ENCODE measurements at places on chromosomes 5 and 9. TPM values are rescaled to one million over a fixed set of nuclear protein-coding genes. Genes with fewer than 3 reads are reported as not detected.
A peak's percentile ranks its signal among the peaks of the same experiment; 100 is the strongest.

The IFNA21 gene
- total RNA-seq: not detected

The ANKRD31 gene
- total RNA-seq: 0.26 TPM

The WWC1 gene
- total RNA-seq: not detected

The RGS7BP gene
- not detected for total RNA-seq

The NR5A1 gene
- not detected for total RNA-seq

The PIP5KL1 gene
- 1.8 TPM for total RNA-seq

The CCDC171 gene
- 2.9 TPM for total RNA-seq

The FCN2 gene
- total RNA-seq: not detected

GRCh38 chr5:151208481-151208914 lies 15.4 kb downstream of the CCDC69 start:
- H3K36me3 ChIP-seq: peaks cover 25% of the 10 kb centered on the region
- no peak for DNase-seq
- no peaks in the 10 kb centered on the region for H3K27me3 ChIP-seq
- H3K4me3 ChIP-seq: no peak overlapping the region
- peaks cover 65% of the 10 kb centered on the region for H3K4me1 ChIP-seq

DNA sequence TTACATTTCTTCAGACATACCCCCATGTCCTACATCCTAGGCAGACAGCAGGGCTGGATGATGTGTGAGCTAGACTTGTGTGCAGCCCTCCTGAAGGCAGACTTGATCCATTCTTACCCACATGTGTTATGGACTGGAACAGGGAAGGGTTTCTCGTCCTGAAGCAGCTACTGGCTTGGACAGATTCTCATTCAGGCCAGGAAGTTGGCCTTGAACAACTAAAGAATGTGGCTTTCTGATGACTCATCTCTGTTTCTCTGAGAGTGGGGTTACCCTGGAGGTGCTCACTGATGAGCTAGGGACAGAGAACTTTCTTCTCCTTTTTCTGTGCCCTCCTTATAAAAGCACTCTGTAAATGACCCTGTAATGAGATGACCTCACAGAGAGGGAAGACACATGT lies 246.5 kb downstream of the PCSK5 start:
- H3K4me3 ChIP-seq: no peak overlapping the region
- no peaks in the 10 kb centered on the region for H3K36me3 ChIP-seq
- H3K27me3 ChIP-seq: no peaks in the 10 kb centered on the region

- no peak overlapping the region for H3K27ac ChIP-seq
- H3K27me3 ChIP-seq: peaks cover 31% of the 10 kb centered on the region
- peaks cover 1% of the 10 kb centered on the region for H3K36me3 ChIP-seq
- no peak for DNase-seq
Observed at GRCh38 chr5:180069589-180070247, 1.8 kb downstream of the RNF130 start.

- H3K27ac ChIP-seq: no peak overlapping the region
- no peak overlapping the region for H3K4me3 ChIP-seq
- peaks cover 2% of the 10 kb centered on the region for H3K4me1 ChIP-seq
Observed at GRCh38 chr9:37913480-37914153, 9.7 kb upstream of the SLC25A51 start.

DNA sequence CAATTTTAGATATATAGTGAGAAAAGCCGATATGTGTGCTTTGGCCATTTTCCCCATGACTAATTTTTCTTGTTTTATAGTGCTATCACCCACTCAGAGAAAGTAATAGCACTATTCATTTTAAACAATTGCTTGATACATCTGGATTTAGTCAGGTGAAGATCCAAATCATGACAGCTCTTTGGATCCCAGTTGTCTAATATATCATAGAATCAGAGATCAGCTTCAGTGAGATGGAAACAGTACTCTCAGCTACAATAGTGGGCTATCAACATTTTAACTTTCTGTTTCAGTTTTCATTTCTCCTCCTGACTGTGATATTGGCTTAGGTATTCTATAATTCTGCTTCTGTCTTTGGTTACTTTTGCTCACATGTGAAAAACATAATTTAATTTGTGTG lies 38.7 kb downstream of the VCAN start:
- DNase-seq: no peak
- H3K36me3 ChIP-seq: no peaks in the 10 kb centered on the region
- peaks cover 8% of the 10 kb centered on the region for H3K4me1 ChIP-seq
- peaks cover 6% of the 10 kb centered on the region for H3K27me3 ChIP-seq

DNA sequence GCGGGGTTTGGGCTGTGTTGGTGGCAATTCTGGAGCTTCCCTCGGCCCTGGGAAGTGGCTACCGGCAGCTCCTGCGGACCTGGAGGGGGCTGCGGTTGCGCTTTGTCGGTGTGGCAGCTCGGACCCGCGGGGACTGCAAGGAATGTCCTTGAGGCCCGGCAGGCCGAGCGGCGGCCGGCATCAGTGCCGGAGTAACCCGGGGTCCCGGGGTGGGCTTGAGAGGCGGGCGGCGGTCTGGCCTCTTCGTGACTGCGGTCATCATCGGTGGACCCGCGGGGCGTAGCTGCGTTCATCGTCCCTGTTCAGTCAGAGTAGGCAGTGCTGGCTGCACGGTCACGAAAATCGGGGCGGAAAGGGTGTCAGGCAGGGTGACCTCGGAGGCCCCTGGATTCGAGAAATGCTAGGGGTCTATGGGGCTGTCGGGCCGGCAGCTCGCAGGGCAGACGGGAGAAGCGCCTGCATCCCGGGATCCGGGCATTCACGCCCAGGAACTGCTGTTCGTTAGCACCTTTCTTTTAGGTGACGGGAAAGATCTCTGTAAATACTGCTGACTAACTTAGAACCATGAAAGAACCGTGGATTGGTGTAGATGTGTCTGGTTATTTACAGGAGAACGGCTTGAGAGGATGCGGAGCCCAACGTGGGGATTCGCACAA lies 474 bp downstream of the HMGCR start:
- peak; percentile 66 for DNase-seq
- no peak overlapping the region for H3K27ac ChIP-seq
- no peaks in the 10 kb centered on the region for H3K27me3 ChIP-seq
- no peak overlapping the region for H3K4me3 ChIP-seq
- peaks cover 37% of the 10 kb centered on the region for H3K4me1 ChIP-seq

GRCh38 chr9:98240475-98240874 lies 15.0 kb downstream of the TBC1D2 start:
- no peak for DNase-seq
- no peaks in the 10 kb centered on the region for H3K27me3 ChIP-seq
- no peaks in the 10 kb centered on the region for H3K36me3 ChIP-seq
- no peak overlapping the region for H3K27ac ChIP-seq

DNA sequence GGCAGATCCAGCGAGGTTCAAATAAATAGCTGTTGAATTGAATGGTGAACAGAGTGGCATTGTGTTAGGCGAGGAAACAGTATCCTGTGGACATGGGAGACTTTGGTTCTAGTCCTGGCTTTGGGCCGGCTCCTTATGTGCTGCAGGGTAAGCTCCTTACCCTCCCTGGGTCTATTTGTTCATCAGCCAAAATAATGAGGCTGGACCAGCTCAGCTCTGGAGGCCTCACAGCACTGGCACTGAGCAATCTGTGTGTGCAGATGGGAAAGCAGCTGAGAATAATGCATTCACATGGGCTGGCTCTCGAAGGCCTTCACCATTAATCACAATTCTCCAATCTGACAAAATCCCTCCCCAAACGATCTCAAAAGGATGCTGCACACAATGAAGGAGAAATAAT lies 81.9 kb downstream of the APBA1 start:
- no peak overlapping the region for H3K4me3 ChIP-seq
- H3K27ac ChIP-seq: no peak overlapping the region
- peaks cover 4% of the 10 kb centered on the region for H3K27me3 ChIP-seq
- no peak for DNase-seq

- no peaks in the 10 kb centered on the region for H3K36me3 ChIP-seq
- DNase-seq: peak; percentile 34
- H3K4me3 ChIP-seq: no peak overlapping the region
- H3K27ac ChIP-seq: no peak overlapping the region
- H3K27me3 ChIP-seq: no peaks in the 10 kb centered on the region
Observed at GRCh38 chr9:114037961-114038723, 40.0 kb downstream of the AMBP start.

DNA sequence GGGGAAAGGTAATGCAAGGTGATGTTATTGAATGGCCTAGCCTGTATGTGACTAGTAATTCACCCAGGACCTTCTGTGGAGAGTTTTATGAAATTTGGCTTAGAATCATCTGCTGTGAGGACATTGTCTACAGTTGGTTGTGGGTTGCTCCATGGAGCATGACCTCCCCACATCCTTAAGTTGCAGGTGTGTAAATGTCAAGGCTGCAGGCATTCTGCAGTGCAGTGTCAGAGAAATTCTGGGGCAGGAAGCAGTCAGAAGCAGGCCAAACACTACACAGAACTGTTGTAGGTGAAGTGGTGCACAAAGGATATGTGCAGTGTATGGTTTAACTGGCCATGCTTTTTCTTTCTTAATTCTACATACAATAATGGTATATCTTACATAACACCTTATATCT lies 588.3 kb downstream of the EBF1 start:
- H3K27me3 ChIP-seq: no peaks in the 10 kb centered on the region
- peaks cover 9% of the 10 kb centered on the region for H3K4me1 ChIP-seq
- no peaks in the 10 kb centered on the region for H3K36me3 ChIP-seq
- no peak overlapping the region for H3K27ac ChIP-seq
- no peak for DNase-seq

- no peaks in the 10 kb centered on the region for H3K36me3 ChIP-seq
- H3K27me3 ChIP-seq: no peaks in the 10 kb centered on the region
- H3K4me3 ChIP-seq: no peak overlapping the region
- no peak overlapping the region for H3K27ac ChIP-seq
- H3K4me1 ChIP-seq: no peaks in the 10 kb centered on the region
Observed at GRCh38 chr9:135698767-135699166, 514 bp downstream of the SOHLH1 start.

- H3K27me3 ChIP-seq: no peaks in the 10 kb centered on the region
- peaks cover 78% of the 10 kb centered on the region for H3K4me1 ChIP-seq
- H3K36me3 ChIP-seq: peaks cover 55% of the 10 kb centered on the region
- peak overlapping the region; percentile 99 for H3K27ac ChIP-seq
Observed at GRCh38 chr5:132454361-132454760, 36.2 kb downstream of the IRF1 start.

DNA sequence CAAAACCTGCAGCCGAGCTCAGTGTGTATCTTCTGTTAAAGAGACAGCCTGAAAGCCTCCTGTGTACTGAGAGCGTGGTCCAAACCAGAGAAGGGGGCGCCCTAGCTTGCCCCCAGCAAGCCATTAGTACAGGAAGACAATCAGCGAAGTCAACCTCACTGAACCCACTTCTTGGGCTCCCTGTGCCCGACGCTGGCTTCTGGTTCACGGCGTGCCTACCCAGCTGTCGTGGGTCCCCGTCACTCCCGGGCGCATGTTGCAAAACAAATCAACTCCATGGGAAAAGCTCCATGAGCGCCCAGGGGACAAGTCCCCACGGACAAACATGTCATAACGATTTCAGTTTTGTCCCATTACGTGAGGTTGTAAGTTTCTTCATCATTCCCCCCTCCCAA lies 326.9 kb downstream of the SH3GL2 start:
- peaks cover 24% of the 10 kb centered on the region for H3K27me3 ChIP-seq
- no peak overlapping the region for H3K4me3 ChIP-seq
- no peak for DNase-seq
- H3K27ac ChIP-seq: no peak overlapping the region
- H3K36me3 ChIP-seq: no peaks in the 10 kb centered on the region

DNA sequence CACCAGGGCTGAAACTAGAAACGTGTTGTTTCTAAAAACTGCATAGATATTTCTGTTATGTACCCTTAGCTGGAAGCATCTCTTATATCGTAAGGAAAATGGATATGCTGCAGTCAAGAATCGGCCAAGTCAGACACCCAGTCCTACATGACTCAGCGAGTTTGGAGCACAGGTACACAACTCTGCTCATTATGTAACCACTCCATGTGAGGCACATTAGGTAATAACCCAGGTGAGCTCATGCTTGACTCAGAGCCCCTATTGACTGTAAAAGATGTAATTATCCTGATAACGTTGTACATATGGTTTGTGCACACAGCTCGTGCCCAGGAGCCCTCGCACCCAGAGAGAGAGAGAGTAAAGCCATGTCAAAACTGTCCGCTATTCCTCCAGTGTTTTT lies 593.7 kb upstream of the ACO1 start:
- H3K4me1 ChIP-seq: no peaks in the 10 kb centered on the region
- no peak overlapping the region for H3K4me3 ChIP-seq
- H3K27ac ChIP-seq: no peak overlapping the region
- H3K36me3 ChIP-seq: peaks cover 2% of the 10 kb centered on the region

GRCh38 chr9:85715587-85715986 lies 26.2 kb downstream of the AGTPBP1 start:
- H3K4me1 ChIP-seq: peaks cover 30% of the 10 kb centered on the region
- DNase-seq: no peak
- H3K27me3 ChIP-seq: no peaks in the 10 kb centered on the region
- no peak overlapping the region for H3K4me3 ChIP-seq
- H3K36me3 ChIP-seq: peaks cover 19% of the 10 kb centered on the region

DNA sequence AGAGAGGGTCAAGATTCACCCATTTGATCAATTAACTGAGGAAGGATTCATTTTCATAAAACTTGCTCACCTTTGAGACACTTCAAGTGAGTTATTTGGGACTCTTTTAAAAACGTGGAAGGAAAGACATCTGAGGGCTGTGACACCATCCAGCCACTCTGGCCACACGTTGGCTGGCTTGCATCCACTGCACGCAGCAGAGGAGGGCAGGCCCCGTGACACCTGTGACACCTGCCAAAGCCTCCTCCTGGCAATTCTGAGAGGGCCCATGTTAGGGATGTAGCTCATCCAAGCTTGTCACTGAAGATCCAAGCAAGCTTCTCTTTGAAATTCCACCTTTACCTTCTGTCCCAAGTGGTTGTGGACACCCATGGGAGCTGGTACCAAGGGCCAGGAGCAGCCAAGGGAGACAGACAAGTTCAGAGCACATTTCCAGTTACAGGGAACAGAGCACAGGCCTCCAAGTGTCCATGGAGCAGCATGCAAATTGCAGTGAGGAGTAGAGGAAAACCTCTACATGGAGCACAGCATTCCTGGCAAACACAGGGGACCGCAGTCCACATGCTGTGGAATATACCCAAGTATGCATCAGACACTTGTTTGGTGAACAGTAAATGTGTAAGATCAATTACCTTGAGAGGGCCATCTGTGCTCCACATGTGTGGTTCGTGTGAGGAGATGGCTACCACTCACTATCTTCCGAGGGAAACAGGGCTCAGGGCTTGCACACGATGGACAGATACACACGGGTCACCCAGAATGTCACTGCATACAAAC lies 4.8 kb downstream of the PRSS3 start:
- no peak for DNase-seq
- no peak overlapping the region for H3K27ac ChIP-seq
- no peak overlapping the region for H3K4me3 ChIP-seq
- H3K27me3 ChIP-seq: peaks cover 22% of the 10 kb centered on the region
- H3K36me3 ChIP-seq: no peaks in the 10 kb centered on the region

- no peak overlapping the region for H3K27ac ChIP-seq
- no peak for DNase-seq
- no peaks in the 10 kb centered on the region for H3K4me1 ChIP-seq
- peaks cover 32% of the 10 kb centered on the region for H3K27me3 ChIP-seq
- no peaks in the 10 kb centered on the region for H3K36me3 ChIP-seq
- no peak overlapping the region for H3K4me3 ChIP-seq
Observed at GRCh38 chr5:135174315-135175096, 140.5 kb upstream of the PITX1 start.

- H3K4me1 ChIP-seq: peaks cover 6% of the 10 kb centered on the region
- no peak for DNase-seq
- peaks cover 2% of the 10 kb centered on the region for H3K27me3 ChIP-seq
- no peak overlapping the region for H3K4me3 ChIP-seq
- H3K36me3 ChIP-seq: no peaks in the 10 kb centered on the region
Observed at GRCh38 chr5:59198365-59198764, 615.5 kb downstream of the RAB3C start.

- peaks cover 16% of the 10 kb centered on the region for H3K4me1 ChIP-seq
- no peak for DNase-seq
- H3K27ac ChIP-seq: peak overlapping the region; percentile 72
Observed at GRCh38 chr5:137666461-137666850, 69.4 kb downstream of the KLHL3 start.

Measured in activated CD8-positive, alpha-beta memory T cell treated with anti-CD3 and anti-CD28 coated beads, Interleukin-2, amount 10 ng/mL, durations not matched to agents 7 days and 5 days (primary cell).